Stimulated activated CD8-positive, alpha-beta memory T cell treated with anti-CD3 and anti-CD28 coated beads, Interleukin-4, amount 100 ng/mL, for 1 hour (primary cell): ENCODE measurements at places on chromosomes 11 and 22.

DNA sequence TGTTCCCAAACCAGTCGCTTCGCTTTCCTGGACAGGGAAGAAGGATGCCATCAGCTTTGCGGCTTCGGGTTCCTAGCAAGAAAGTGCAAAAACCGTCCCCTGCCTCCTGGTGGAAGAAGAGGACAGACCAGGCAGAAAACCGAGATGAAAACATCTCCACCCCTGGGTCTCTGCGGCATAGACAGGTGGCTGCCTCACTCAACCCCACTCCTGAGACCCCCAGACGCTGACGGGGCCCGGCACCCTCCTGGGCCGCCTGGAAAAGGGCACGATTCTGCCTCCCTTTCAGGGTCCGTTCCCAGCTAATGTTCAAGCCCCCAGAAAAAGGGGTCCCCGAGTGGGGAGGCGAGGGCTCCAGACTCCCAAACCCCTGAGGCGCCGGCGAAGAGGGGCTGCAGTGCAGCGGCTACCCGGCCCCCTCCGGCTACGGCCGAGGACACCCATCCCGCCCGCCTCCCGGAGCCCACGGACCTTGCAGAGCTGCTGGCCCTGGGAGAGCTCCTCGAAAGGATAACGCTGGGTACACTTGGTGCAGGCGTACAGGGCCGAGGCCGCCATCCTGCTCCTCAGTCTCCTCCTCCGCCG lies 569 bp downstream of the FAM76B start:
- no peak for DNase-seq

- no peak for DNase-seq
These were observed 71.0 kb downstream of the SYN3 start for GRCh38 chr22:32987081-32987631.

GRCh38 chr22:28620244-28620922 lies 59.3 kb downstream of the TTC28 start:
- no peak for DNase-seq

DNA sequence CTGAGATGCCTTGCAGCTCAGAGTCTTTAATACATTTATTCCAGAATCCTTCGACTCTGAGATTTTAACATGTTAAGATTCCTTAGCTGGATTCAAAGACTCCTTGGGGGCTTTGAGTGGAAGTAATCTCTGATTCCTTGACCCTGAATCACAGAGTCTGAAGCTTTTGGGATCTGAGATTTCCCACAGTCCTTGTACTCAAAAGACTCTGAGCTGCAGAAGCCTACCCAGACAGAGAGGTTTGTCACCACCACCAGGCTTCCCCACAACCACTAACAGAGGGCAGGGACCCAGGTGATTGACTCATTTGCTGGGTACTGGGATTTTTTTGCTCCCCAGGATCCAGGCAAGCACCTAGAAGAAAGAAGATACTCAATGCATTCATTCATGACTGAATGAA lies 1.4 kb upstream of the SERPINH1 start:
- DNase-seq: no peak

- no peak for DNase-seq
These were observed 29.4 kb downstream of the CCDC90B start for GRCh38 chr11:83256602-83257340.

GRCh38 chr11:134176284-134176683 lies 47.5 kb downstream of the NCAPD3 start:
- DNase-seq: no peak

- no peak for DNase-seq
These were observed 10.7 kb downstream of the KRTAP5-5 start for GRCh38 chr11:1640076-1640946.

- DNase-seq: no peak
These were observed 93.9 kb upstream of the PITPNB start for GRCh38 chr22:28012832-28013460.

- DNase-seq: no peak
These were observed 88.1 kb downstream of the MED15 start for GRCh38 chr22:20595461-20595860.

GRCh38 chr11:17735818-17736578 lies 1.4 kb downstream of the KCNC1 start:
- no peak for DNase-seq

GRCh38 chr11:86741839-86742805 lies 58.2 kb upstream of the PRSS23 start:
- DNase-seq: no peak

DNA sequence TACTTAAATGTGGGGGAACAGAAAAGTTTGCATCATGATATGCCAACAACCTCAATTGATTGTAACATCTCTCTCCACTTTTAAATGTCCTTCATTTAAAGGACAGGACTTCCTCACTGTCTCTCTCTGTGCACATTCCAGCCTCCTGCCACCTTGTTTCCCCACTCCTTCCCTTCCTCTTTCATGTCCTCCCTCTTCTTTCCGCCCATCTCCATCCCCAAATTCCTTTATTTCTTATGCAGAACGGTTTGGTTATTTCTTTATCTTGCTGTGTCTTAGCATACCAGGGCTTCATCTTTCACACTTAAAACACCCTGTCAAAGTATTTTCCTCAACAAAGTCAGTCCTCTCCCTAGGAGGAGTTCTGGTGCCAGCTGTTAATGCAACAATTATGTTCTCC lies 293.8 kb downstream of the NXPE2 start:
- DNase-seq: no peak

- no peak for DNase-seq
These were observed 77.1 kb upstream of the MTMR2 start for GRCh38 chr11:96001037-96001436.

- no peak for DNase-seq
These were observed 166.8 kb downstream of the CSNK2A3 start for GRCh38 chr11:11186249-11186648.

DNA sequence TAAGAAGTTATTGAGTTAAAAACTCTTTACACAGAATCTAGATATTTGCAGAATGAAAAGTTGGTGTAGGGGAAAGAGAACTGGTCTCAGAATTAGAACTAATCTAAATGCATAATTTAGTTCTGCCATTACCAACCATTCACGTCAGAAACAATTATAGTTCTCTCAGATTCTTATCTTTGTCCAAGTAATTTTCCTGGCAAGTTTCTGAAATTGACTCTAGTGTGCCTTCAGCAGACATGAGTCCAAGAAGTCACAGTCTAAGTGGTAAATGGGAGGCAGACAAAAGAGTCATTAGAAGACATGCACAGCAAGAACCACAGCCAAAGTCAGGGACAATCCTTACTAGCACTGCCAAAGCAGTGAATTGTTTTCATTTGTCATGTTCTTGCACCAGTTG lies 1870.1 kb downstream of the LRRC4C start:
- no peak for DNase-seq

DNA sequence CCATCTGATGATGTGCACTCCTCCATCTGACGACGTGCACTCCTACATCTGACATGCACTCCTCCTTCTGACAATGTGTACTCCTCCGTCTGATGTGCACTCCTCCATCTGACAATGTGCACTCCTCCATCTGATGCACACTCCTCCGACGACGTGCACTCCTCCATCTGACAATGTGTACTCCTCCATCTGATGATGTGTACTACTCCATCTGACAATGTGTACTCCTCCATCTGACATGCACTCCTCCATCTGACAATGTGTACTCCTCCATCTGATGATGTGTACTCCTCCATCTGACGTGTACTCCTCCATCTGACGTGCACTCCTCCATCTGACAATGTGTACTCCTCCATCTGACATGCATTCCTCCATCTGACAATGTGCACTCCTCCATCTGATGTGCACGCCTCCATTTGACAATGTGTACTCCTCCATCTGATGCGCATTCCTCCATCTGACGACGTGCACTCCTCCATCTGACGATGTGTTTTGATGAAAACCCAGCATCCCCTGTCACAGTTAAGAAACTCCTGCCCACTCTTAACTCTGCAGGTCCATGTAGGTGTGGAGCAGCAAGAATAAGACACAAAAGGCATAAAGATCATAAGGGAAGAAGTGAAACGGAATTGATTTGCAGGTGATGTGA lies 9.7 kb upstream of the IL17REL start:
- DNase-seq: no peak

DNA sequence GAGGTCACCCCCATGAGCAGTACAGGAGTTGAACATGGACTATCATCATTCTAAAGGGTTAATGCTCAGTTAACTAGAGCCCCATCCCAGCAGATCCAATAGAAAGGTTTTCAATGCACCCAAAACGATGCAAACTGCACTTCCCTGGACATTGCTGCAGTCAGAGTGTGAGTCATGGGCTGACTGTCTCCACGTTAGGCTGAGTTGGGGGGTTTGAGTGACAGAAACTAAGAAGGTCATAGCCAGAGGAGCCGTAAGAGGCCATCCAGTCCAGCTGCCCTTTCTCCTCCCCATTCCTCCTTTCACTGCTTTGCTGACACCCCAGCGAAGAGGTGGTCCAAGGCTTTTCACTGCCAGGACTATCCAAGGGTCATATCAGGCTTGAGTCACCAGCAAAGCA lies 10.5 kb upstream of the OR2AT4 start:
- DNase-seq: no peak

- DNase-seq: no peak
These were observed at the start of gene SYT9 for GRCh38 chr11:7251836-7252682. Gene SYT9 (plus strand): TSS chr11:7251904. CDS start chr11:7252187, 283 bp downstream.

GRCh38 chr11:117618982-117619355 lies 178.0 kb downstream of the DSCAML1 start:
- no peak for DNase-seq

- DNase-seq: no peak
These were observed 5.9 kb downstream of the IGSF9B start for GRCh38 chr11:133950874-133951326.

DNA sequence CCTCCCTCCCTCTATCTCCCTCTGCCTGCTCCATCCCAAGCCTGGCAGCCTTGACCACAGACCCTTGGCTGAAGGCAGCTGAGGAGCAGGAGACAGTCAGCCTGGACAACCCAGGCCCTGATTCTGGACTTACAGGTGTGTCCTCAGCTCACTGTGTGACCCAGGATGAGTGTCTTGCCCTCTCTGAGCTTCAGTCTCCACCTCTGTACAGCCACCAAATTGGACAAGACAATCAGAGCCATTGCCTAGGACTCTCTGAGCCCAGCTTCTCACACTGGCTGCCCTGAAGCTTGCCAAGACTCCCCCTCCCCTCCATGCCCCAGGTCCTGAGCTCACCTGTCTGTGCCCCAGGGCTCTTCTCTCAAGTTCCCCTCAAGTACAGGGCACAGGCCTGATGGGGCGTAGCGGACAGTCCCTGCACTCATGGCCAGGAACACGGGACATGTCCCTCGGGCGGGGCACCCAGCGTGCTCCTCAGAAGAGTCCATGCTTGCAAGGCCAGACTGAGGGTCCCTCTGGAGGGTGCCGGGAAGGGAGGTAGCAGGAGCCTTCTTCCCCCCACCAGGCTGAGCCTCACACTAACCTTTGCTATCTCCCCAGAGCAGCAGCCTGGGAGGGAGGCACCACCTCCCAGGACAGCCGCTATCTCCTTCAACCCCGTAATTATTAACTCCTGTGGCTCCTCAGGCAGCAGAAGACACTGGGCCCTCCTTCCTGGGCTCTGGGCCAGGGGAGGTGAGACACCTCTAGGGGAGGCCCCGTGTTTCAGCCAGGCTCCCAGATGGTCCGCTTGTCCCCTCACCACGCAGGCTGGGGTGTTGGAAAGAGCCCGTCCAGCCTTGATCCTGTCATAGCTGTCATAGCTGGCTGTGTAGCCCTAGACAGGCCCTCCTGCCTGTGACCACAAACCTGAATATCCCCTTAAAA lies 2.6 kb upstream of the RAB3IL1 start:
- no peak for DNase-seq

GRCh38 chr22:22352371-22352999 lies 107.9 kb downstream of the VPREB1 start:
- no peak for DNase-seq

DNA sequence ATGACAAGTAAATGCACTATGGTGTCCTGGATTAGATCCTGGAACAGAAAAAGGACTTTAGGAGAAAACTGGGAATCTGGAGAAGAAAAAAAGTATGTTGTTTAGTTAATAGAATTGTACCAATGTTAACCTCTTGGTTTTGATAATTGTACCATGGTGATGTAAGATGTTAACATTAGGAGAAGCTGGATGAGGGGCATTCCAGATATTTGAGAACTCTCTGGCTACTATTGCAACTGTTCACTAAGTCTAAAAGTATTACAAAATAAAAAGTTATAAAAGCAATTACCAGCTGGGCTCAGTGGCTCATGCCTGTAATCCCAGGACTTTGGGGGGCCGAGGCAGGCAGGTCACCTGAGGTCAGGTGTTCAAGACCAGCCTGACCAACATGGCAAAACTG lies 66.5 kb downstream of the EXT2 start:
- DNase-seq: no peak

GRCh38 chr22:44639891-44640617 lies 62.0 kb upstream of the PRR5 start:
- no peak for DNase-seq

DNA sequence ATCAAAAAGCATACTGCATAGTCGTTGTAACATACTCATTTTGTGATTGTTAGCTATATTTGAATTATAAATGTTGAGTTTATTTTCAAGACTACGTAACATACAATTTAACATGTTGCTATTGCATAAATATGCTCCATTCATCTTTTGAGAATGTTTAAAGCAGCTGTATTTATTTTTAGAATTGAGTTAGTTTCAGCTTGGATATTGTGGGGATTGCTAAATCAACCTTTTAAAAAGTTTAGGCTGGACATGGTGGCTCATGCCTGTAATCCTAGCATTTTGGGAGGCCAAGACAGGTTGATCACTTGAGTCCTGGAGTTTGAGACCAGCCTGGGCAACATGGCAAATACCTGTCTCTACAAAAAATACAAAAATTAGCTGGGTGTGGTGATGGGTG lies 288.1 kb downstream of the DYNC2H1 start:
- DNase-seq: no peak
